T-helper 2 cell (primary cell): ENCODE measurements at places on chromosomes 3 and 15.

DNA sequence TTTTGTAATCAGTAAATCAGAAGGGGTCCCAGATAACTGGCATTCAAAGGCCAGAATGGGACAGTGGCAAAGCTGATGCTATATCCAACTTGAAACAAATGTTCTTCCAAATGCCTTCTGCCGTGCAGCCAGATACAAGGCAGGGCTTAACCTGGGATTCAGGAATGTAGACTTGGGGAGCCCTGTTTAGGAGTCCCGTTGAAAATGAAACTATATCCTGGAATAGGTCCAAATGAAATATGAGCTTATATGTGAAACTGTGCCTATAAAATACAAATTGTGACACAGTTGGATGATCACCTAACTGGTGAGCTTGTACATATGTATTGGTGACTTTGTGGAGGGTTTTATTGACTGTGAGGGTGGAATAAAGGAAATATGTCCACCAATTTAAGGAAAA is 28.7 kb downstream of the FRMD4B start:
- DNase-seq: no peak

GRCh38 chr15:47715856-47716445 is 1.4 kb upstream of the SEMA6D start:
- no peak for DNase-seq

GRCh38 chr3:167493244-167493643 is 19.4 kb upstream of the SERPINI2 start:
- no peak for DNase-seq

- DNase-seq: no peak
These were observed 10.1 kb downstream of the AADACL2 start for GRCh38 chr3:151743855-151744254.

DNA sequence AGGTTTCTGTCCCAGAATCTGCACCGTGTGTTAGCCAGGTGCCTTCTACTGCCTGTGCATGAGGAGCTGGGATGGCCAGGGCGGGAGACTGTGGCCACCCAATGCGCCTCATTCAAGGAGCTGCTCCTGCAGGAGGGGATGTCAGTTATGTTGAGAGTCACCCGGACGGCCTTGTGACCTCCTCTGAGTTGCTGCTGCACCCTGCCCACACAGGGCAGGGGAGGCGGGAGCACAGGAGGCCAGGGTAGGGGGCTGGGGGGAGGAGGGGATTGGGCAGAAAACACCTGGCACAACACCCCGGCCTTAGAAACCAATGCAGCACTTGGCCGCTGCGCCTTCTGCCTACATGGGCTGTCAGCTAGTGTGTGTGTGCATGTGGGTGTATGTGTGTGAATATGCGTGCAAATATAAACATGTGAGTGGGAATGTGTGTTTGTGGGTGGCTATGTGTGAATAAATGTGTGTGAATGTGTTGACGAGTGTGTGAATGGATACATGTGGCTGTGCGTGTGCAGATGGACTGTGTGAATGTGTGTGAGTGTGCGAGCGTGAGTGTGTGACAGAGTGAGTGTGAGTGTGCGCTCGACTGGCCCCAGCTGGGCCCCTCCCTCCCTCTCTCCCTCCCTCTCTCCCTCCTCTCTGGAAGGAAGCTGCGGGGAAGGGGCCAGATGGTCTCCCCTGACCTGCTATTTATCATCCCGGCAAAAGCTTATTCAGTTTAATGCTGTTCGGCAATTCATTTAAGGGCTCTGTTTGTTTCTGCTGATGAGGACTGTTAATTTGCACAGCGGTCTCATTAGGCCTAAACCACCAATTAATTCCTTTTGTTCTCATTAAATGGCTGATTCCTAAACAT is 106.9 kb downstream of the TLE3 start:
- no peak for DNase-seq

- DNase-seq: no peak
These were observed 288.5 kb upstream of the MME start for GRCh38 chr3:154791611-154792010.

DNA sequence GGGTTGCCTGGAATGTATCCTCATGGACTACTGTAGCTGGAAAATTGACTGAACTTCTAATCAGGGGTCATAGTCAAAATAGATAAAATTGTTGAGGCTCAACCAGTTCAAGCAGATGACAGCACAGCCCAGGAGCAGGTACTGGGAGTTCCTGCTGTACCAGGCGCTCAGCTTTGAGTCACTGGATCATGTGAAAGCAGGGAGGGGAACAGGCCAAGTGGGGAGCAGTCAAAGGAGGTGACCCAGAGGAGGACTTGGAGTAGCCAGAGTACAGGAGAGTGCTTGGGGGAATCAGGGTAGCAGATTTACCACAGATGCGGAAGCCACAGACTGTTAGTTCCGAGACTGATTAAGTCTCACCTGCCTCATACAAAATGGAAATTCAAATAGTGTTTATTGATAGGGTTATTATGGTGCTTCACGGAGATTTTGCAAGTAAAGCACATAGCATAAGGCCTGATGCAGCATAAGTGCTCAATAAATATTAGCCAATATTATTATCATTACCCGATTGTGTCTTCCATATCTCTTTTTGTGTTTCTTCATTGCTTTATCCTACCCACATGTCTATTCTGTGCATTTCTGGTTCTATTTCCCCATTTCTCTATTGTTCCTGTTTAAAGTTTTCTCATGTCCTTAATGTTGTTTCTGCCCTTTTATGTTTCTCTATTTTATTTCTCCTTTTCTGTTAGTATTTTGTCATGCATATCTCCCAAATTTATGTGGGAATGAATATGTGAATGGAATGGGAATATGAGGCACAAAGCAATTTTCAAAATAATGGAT is 369.2 kb upstream of the MCTP2 start:
- no peak for DNase-seq

DNA sequence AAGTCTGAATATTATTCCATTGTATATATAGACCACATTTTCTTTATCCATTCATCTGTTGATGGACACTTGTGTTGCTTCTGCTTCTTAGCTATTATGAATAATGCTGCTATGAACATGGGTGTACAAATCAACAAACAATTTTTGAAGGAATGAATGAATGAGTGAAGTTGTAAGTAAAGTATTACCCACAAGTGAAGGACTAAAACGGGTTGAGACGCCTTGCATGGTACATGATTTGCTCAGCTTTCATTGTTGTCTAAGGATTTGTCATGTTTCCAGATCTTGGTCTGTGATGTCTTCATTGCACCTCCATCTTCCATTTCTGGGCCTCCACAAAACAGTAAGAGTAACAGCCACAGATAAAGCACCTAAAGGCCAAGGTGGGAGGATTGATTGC is 20.5 kb downstream of the IFT122 start:
- DNase-seq: no peak

- no peak for DNase-seq
These were observed 128.4 kb downstream of the ASB7 start for GRCh38 chr15:100730655-100731266.

DNA sequence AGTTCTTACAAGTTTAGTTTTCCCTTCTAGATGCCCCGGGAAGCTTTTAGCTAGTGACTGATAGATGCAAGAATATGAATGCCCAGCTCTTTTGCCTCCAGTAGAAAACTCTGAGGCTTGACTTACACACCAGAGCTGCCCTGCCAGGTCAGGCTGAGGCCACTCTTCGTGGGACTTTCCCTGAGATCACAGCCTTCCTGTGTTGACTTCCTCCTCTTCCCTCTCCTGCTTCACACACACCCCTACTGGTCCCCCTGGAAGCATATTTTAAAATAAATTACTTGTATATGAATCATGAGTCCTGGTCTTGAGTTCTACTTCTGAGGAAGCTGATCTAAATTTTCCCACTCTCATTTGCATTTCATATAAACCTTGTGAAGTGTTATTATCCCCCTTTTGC is 413.7 kb downstream of the PDCD6IP start:
- no peak for DNase-seq

DNA sequence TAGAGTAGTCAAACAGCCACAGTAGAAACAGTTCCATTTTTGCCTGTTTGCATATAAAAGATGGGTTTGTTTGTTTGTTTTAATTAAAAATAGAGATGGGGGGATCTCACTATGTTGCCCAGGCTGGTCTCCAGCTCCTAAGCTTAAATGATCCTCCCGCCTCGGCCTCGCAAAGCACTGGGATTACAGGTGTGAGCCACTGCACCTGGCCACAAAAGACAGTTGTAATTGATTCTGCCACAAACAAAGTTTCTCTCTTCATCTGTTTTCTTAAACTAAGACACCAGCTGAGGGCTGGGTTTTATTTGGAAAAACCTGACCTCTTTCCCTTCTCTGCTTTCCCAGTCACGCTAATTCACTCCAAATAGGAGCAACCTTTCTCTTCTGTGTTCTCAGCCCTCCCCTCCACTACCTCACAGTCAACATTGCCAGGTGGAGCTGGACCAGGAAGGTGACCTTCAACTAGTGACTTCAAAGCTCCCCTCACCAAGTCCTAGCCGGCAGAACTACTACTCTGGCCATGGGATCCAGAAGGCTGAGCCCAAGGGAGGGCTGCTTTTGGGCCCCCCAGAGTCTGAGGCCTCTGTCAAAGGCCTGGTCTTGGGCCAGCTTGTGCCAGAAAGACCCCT is 1.5 kb upstream of the IDH2 start:
- no peak for DNase-seq

DNA sequence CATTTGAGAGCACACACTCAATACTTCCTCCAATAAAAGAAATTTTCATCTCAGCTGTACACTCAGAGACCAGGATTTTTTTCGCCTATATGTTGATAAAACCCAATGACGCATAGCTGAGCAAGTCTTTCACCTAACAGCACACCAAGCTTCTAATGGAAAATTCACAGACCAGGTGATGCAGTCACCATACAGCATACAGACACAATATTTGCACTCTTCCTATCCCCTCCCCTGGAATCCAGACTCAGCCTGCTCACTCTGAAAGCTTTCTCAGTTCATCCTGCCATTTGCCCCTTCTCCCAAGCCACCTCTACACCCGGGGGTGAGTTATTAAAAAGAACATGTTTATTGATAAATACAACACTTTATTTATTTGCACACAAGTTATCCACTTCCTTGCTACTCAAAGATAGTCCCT is 1.7 kb downstream of the TBC1D5 start:
- DNase-seq: no peak

GRCh38 chr3:116872688-116873087 is 163.1 kb downstream of the TUSC7 start:
- no peak for DNase-seq

GRCh38 chr3:12516873-12517272 is 28.4 kb downstream of the MKRN2OS start:
- DNase-seq: no peak

- no peak for DNase-seq
These were observed 6.9 kb upstream of the FANCD2 start for GRCh38 chr3:10019326-10019725.

GRCh38 chr3:194107107-194107506 is 28.8 kb upstream of the HES1 start:
- no peak for DNase-seq

GRCh38 chr15:90762109-90762508 is 45.0 kb downstream of the BLM start:
- DNase-seq: no peak

DNA sequence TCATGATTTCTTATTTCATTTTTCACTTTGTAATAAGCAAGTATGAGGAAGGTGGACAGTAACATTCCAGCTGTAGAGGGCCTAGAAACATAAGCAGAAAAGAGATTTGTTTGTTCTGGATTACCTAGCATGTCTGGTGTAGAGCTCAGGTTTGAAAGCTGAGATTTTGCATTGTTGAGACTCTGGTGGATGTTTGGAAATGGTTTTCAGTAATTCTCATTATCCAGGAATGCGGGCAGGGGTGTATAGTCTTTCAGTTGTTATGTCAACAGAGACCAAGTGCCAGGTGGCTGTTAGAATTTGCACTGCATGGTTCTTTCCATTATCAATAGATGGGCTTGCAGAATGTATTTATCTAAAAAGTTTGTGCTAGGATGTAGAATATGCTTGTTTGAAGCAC is 10.9 kb downstream of the GPD1L start:
- no peak for DNase-seq

- DNase-seq: no peak
These were observed 98.2 kb downstream of the TMEM108 start for GRCh38 chr3:133136114-133137041.

DNA sequence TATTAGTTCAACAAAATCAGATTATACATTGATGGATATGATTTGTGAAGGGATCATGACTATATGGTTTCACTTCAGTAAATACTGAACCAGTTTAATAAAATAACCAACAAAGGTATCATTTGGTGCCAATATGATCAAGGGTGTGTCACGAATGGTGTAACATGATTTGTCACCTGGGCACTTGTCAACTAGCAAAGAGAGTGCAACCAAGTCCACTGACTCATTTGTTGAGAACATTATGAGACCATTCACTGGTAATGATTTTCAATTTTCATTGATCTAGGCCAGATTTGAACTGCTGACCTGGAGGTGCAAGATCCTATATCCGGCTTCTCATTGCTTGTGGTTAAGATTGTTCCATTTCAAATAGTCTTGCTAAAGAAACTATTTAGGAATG is 1037.9 kb downstream of the ROBO2 start:
- DNase-seq: no peak

- DNase-seq: no peak
These were observed 230.6 kb downstream of the NEK10 start for GRCh38 chr3:27138562-27138961.

- no peak for DNase-seq
These were observed 52.9 kb downstream of the CLSTN2 start for GRCh38 chr3:139987908-139988307.

DNA sequence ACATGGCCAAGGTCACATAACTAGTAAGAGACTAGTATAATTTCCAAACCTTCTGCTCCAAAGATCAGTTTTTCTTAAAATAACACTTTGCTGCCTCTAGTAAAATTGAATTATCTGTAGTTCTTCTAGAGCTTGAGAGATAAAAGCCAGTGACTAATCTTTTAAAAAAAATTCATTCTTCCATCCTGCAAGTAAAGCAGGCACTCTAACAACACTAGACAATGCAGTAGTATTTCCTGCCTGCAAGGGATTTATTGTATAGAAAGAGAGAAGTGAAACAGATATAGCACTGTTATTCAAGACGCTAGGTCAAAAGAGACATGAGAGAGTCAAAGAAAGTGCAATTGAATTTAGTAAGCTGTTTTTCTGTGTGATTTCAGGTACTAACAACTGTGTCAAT is 159.5 kb upstream of the TBC1D5 start:
- no peak for DNase-seq

- no peak for DNase-seq
These were observed 625.8 kb downstream of the TAFA4 start for GRCh38 chr3:68306571-68306970.

GRCh38 chr3:46895204-46895660 is 17.7 kb downstream of the PTH1R start:
- peak; percentile 64 for DNase-seq

DNA sequence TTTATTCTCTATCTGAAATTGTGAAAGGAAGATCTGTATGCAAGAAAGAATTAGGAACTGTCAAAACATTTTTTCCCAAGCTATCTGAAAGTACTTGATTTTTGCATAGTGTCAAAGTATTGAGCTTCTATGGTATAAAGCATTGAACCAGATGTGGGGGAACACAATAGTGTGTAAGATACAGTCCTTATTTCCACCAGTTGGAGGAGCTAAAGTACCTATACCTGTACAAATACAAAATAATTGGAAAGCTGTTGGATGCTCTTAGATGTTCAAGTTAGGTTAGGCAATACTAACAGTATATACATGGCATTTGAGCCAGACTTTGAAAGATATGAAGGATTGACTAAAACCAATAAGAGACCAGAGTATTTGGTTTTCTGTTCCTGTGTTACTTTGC is 148.4 kb downstream of the B3GALNT1 start:
- no peak for DNase-seq

GRCh38 chr3:134652886-134653630 is 2.2 kb upstream of the KY start:
- no peak for DNase-seq

GRCh38 chr3:119676771-119677640 is at the start of gene COX17:
COX17 (minus strand) TSS chr3:119677406; CDS start chr3:119677310, 96 bp downstream.
- DNase-seq: peak; percentile 88

- DNase-seq: no peak
These were observed 3.1 kb upstream of the CFAP20DC start for GRCh38 chr3:59052803-59053411.
